ENCODE measurements at places on chromosomes 13 and 19.

DNA sequence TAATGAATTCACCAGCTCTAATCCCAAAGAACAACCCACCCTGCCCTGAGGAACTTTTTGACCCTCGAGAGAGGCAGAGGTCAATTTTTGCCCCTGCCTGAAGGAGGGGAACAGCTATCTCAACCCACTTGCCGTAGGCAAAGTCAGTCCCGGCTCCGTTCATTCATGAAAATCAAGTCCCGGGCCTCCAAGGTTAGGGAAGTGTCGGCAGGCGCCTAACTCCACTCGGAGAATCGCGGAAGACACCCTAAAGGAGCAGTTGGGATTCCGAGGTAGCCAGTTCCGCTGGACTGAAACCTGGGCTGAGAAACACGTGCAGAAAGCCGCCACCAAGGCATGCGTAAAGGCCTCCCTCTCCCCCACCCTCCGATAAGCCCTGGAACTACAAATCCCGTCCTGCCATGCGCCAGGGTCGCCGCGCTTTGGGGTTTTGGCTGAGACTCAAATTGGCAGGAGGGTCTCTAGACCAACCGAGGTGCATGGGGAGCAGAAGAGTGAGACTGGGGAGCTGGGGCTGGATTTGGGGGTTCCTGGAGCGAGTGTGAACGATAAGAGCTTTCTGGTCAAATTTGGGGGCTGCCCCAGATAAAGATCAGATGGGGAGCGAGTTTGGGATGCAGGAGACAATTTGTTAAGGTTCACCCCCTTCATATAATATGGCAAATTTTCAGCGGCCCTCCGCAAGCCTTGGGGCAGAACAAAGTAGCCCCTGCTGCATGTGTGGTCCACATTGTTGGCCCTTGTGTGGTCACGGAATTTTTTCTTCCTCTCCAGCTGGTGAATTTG lies at the start of gene TNPO2:
TNPO2 (minus strand) TSS at position 292 of the 786 bp plus-strand sequence. CDS start 2,955 bp downstream, outside the sequence.
- no peak for DNase-seq

DNA sequence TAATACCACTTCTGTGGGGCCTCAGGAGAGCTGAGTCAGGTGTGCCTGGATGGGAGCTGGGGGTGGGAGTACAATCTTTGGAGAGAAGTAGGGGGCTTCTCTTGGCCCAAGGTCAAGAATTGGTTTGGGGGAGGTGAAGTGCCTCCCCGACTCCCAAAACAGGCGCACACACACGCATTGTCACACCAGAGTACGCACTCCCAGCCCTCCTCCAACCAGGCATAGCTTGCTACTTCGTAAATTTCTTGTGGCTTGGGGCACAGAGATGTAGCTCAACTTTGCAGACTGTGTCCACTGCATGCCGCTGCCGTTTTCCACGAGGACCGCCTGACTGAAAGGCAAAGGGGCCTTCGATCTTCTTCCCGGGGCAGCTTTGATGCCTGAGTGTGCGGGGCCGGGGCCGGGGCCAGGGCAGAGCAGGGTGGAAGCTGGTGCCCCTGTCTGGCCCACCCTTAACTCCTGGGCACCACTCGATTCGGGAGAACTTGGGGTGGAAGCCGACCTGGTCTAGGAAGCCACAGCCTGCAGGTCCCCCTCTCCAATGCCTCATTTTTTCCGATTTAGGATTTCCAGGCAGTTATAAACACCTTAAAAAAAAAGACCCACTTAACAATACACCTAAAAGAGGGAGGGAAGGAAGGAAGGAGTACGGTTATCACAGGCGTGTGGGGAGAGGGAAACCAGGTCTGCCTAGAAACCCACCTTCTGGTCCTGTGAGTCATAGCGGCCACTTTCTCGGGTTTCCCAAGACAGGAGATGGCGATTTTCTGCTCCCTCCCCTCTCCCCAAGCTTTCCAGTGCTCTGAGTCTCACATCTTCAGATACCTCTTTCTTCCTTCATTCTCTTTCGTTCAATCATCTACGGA lies 5.8 kb upstream of the TSHZ3 start:
- no peak for DNase-seq

DNA sequence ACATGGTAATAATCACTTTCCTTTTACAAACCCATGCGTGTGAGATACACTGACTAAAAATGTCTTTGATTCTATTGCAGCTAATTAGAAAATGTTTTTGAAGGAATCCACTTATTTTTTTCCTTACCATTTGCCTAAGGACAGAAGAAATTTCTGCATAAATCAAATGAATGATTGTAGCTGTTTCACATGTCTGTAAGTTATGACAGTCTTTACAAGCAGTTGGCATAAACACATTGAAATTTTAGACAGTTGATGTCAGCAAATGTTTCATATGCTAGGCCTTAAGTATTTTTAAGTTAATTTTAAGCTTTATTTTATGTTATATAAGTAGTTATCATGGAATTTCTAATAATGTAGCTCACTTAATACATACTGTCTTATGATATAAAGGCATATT lies 598.4 kb upstream of the SLITRK6 start:
- DNase-seq: no peak

DNA sequence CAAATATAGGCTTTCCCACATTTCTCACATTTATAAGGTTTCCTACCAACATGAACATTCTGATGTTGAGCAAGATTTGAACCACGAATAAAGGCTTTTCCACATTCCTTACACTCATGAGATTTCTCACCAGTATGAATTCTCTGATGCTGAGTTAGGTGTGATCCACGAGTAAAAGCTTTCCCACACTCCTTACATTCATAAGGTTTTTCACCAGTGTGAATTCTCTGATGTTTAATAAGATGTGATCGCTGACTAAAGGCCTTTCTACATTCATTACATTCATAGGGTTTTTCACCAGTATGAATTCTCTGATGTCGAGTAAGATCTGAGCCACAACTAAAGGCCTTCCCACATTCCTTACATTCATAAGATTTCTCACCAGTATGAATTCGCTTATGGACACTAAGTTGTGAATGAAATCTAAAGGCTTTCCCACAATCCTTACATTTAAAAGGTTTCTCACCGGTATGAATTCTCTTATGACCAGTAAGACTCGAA lies 19.0 kb downstream of the ZNF790 start:
- DNase-seq: no peak

DNA sequence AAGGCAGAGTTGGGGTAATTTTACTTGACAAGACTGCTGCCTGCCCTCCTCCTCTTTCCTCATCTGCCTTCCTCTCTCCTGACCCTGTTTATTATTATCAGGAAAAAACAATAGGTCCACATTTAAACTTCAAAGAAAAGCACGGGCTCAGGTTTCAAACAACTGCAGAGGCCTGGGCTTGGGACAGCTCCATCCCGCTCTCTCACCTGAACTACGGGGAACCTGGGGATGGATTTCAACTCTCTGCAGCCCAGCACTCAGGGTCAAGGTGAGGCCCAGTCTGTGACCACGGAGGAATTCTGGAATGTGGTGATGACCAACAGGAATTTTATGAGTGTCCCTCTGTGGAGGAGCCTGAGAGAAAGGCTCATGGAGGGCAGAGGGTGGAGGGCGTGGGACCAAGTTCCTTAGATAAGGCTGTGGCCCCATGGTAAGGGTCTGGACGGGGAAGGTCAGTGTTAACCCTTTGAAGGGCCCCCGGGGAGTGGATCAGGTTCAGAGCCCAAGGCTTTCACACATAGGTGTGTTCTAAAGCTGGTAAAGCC lies 220.8 kb upstream of the MAB21L1 start:
- no peak for DNase-seq

DNA sequence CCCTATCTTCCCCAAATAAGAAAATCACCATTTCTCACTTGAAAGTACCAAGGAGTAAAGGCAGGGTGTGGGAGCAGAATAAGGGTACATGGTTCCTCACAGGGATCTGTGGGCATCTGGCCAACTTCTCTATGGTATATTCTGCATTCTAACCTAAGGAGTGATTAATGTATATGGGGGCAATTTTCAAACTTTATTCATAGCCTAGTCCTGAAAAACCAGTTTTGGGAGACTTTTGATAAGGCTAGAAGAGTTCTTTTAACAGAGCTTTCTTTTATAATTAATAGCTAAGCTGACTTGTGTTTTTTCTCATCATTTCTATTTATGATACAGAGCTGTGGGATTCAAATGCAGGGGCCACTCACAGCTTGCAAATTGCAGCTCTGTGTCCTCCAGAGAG lies 852 bp downstream of the SCEL start:
- DNase-seq: no peak

Data from AG09319 (cell line).